ENCODE measurements at places on chromosomes 7 and 10. TPM values are rescaled to one million over a fixed set of nuclear protein-coding genes. Genes with fewer than 3 reads are reported as not detected.
A peak's percentile ranks its signal among the peaks of the same experiment; 100 is the strongest.

GRCh38 chr10:51729822-51730555 is 30.6 kb upstream of the CSTF2T start:
- no peak for DNase-seq

- no peak for DNase-seq
Observed at GRCh38 chr7:19408706-19409220, 263.5 kb upstream of the FERD3L start.

- DNase-seq, result peak; percentile 71
Observed at GRCh38 chr7:128266883-128267594, 26.0 kb downstream of the LEP start.

DNA sequence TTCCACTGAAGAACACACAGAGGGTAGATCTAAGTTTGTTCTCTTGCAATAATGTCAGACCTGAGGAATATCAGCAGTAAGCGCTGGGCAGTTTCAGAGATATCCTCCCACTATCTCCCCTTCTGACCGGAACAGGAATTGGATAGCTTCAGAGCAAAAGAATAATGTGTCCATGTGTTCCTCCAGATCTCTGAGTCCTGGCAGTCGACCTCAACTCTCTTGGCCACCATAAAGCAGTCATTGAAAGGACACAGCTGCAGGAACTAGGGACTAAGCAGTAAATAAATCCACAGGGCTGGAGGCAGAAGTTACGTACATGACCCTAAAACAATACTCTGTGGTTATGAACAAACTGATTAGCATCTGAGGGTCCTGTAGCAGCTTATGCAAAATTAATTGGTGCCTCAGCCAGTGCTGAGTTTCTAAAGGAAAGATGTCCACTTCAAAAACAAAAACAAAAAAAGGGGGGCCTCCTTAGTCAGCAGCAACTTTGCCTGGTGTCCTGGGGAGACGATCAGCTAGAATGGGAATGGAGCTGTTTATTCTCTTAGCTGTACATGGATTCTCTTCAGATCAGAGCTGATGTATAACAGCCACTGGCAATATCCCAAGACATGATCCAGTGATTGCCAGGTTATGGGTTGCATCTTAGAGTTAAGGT is 6.4 kb upstream of the PRTFDC1 start:
- DNase-seq, result no peak

- DNase-seq, result no peak
Observed at GRCh38 chr10:13206546-13207443, 27.4 kb downstream of the UCMA start.

OAT gene
- total RNA-seq, result 139 TPM

DNA sequence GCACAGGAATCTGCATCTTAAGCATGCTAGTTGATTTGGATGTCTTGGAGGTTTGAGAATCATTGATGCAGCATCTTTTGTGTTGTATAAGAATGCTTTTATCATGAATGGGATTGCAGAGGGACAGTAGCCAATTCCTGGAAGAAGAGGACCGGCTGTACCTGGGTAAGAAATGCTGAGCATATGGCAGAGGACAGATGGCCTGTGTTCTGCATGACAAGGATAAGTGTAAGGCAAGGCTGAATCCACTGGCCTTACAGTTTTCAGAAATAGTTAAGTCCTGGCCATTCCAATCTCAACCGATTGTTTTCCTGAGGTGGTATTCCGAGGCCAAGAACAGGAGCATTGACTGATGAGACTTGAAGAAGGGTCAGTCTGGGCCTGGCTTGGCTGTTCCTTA is 24.4 kb upstream of the KBTBD2 start:
- no peak for DNase-seq
